ENCODE measurements at places on chromosomes 1 and 21. TPM values are rescaled to one million over a fixed set of nuclear protein-coding genes. Genes with fewer than 3 reads are reported as not detected.

- no peak for DNase-seq
Observed at GRCh38 chr1:81551946-81552345, 248.8 kb upstream of the ADGRL2 start.

The PTGER3 gene
- polyA plus RNA-seq, result 0.60 TPM

The C1orf210 gene
- not detected for polyA plus RNA-seq

The CELA3B gene
- polyA plus RNA-seq, result not detected

GRCh38 chr1:147287133-147287865, 44.8 kb downstream of the CHD1L start:
- DNase-seq, result no peak

GRCh38 chr1:147527941-147528936, 13.1 kb upstream of the BCL9 start:
- no peak for DNase-seq

DNA sequence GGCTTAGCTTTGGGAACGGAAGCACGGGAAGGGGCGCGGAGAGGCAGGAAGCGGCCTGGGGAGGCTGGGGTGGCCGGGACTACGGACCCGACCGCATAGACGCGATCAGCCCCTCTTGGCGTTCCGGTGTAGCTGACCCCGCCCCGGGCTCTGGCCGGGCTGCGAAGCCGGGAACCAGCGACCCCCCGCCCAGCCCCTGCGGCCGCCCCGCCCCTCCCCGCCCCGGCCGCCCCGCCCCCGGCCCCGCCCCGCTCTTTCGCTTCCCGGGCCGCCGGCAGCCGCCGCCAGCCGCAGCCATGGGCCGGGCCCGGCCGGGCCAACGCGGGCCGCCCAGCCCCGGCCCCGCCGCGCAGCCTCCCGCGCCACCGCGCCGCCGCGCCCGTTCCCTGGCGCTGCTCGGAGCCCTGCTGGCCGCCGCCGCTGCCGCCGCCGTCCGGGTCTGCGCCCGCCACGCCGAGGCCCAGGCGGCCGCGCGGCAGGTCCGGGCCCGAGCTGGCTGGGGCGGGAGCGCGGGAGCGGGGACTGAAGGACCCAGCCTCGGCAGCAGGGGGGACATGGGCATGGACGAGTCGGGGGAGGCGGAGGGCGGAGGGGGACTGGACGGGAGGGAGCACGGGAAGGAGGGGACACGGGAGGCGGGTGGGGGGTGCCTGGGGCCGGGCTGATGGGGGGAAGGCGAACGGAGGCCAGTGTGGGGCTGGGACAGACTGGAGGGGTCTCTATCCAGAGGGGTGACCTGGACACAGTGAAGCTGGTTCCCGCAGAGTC, at the start of gene SELENON:
TSS of gene SELENON (plus strand) at position 259 of the 768 bp plus-strand sequence. CDS start at position 297, 38 bp downstream.
- no peak for DNase-seq

The RCSD1 gene
- polyA plus RNA-seq, result not detected

The TAS1R1 gene
- polyA plus RNA-seq, result 0.16 TPM

DNA sequence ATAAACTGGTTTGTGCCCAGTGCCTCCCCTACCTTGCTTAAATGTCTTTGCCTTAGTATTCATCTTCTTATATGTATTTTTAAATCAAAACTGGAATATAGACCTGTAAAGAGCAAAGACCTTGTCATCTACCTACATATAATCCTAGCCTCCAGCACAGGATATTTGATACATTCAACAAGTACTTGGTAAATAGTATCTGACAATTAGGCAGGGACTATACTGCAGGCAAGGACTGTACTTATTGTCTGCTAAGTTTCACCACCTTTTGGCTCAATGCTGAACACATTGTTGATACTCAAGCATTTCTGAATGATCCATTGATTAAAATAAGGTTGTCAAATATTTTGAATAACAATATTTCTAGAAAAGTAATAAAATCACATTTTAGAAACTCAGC, 96.4 kb downstream of the PKN2 start:
- no peak for DNase-seq

DNA sequence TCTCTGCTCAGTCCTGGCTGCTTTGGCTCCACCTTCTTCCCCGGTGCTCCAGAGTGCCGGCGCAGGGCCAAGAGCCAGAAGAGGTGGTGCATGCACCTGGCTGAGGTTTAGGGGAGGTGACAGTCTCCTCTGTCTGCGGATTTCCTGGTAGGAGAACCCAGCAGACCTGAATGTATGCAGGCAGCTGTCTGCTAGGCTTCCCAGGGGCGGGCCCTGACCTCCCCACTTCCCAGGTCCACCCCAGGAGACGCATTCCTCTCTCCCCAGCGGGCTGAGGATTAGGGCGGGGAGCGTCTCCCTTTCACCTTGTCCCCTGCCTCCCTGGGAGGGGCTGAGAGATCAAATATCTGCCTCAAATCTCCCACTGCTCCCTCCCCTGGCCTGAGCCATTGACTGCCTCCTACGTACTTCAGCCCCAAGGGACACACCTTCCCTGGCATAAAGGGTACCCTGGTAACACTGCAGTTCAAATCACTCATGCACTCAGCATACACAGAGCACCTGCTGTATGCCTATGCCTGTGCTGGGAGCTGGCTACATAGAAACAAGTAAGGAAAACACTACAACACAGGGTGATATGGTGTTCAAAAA, 27.5 kb downstream of the DMBX1 start:
- DNase-seq, result no peak

DNA sequence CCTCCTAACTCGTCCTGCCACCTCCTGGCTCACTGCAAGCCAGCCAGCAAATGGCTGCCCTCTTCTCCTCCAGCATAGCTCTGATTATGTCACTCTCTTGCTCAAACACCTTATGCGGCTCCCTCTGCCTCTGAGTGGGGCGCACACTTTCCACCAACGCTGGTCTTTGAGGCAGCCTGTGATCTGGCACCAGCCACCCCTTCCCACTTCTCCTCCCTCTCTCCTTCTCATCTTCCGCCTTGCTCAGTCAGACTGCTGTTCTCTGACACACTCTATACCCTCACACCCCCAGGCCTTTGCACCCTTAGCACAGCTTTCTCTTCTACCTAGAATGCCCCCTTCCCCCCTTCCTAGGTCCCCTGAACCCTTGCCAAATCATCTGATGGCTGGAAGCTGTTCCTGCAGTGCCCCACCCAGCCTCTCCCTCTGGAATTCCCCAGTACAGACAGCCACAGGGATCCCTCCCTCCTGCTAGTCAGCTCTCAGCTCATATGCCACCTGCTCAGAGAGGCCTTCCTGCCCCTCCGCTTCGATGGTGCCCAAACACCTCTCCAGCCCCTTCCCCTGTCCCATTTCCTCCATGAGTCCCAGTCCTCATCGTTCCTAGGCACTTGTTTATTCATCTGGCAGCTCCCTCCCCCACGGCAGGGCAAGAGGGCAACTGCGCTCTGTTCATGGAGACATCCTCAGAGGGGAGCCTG, 21.7 kb upstream of the PEF1 start:
- DNase-seq, result no peak

DNA sequence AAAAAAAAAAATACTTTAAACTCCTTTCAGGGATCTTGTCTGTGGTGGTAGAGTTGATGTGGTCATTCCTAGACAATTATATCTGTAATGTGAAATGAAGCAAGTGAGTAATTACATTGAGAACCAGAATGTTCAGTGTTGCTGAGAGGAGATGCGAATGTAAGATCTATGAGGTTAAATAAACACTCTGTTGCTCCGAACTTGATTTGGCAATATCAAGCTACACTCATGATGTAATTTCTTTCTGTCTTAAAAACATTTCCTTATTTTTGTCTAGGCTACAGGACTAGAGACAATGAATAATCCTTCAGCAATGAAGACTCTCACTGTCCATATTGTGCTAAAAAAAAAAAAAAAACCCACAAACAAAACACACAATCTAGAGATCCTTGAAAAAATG, 63.1 kb upstream of the IGSF5 start:
- DNase-seq, result peak; percentile 51

The ERICH3 gene
- polyA plus RNA-seq, result not detected

DNA sequence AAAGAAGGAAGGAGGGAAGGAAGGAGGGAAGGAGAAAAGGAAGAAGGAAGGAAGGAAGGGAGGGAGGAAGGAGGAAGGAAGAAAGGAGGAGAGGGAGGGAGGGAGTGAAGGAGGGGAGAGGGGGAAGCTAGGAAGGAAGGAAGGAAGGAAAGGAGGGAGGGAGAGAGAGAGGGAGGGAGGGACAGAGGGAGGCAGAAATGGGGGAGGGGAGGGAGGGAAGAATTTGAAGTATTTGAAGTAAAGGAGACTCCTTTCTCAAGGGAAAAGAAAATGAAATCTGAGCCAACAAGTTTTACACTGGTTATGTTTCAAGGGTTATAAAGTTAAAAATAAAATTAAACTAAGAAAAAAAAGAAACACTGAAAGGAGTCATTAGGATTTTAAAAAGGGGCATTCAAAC, 431.4 kb downstream of the BRINP3 start:
- no peak for DNase-seq

DNA sequence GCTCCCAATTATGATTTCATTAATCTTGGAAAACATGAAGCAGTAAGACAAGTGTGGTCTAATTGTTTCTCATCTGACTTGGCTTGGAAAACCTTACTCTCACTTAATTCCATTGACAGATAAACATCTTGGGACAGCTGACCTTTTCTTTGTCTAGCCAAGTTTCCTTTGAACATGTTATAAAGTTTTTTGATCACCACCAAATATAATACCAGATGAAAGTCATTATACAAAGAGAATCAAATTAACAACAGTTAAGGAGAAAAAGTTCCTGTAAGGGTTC, 50.2 kb downstream of the ALG14 start:
- DNase-seq, result no peak

GRCh38 chr21:45916011-45916840, 65.3 kb upstream of the COL6A1 start:
- DNase-seq, result no peak

- DNase-seq, result no peak
Observed at GRCh38 chr1:111129376-111129775, 10.5 kb downstream of the DRAM2 start.

The AJAP1 gene
- polyA plus RNA-seq, result 0.50 TPM

The NEGR1 gene
- 15.4 TPM for polyA plus RNA-seq

- no peak for DNase-seq
Observed at GRCh38 chr1:40438391-40439015, 11.8 kb upstream of the ZFP69B start.

DNA sequence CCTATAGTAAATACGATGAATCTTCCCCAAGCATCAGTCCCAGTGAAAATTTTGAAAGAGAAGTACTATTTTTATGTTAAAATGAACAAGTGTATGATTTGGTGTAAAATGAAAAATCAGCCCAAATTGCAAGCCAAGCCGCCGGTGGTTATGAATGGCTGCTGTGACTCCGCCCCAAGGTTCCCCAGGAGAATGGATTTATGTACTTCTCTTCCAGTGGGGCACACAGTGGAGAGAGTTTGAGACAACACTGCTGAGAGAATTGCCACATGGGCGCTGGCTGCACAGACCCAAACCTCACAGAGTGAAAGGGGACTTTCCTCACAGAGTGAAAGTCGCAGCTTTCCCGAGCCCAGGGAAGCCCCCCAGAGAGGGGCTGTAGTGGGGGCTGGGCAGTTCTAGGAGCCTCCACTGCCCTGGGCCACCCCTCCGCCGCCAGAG, 24.0 kb downstream of the CDK18 start:
- no peak for DNase-seq

GRCh38 chr21:20004367-20004766, 993.8 kb upstream of the NCAM2 start:
- DNase-seq, result no peak

The LCE1E gene
- not detected for polyA plus RNA-seq

The AIRE gene
- 0.12 TPM for polyA plus RNA-seq

DNA sequence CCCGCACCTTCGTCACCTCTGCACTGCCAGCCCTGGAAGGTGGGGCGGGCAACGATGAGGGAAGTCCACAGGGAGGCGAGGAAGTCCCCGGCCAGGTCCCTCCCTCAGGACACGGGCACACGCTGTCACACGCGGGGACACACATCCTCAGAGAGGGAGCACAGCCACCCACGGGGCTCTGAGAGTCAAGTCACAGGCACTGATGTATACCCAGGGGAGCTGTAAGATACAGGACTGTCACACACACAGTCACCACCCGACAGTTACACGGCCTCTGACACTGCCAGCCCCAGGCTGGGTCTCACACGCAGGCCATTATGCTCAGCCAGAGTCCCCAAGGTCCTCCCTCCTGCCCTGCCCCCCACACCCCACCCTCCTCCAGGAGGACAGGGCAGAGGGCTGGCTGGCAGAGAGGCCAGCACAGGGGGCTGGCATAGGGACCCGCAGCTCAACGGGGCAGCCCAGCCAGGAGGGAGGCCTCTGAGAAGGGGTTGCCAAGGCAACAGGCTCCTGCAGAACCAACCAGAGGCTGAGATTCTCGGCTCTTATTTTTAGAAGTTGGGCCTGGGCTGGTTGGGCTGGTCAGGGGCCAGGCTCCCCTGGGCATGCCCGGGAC, 17.7 kb upstream of the ADGRB2 start:
- DNase-seq, result no peak

GRCh38 chr1:3772715-3773571, at the start of gene SMIM1:
SMIM1 (plus strand) TSS chr1:3772749; CDS start chr1:3775374, 2,625 bp downstream.
- DNase-seq, result no peak

GRCh38 chr1:94383966-94384408, 34.2 kb upstream of the ABCD3 start:
- DNase-seq, result no peak

DNA sequence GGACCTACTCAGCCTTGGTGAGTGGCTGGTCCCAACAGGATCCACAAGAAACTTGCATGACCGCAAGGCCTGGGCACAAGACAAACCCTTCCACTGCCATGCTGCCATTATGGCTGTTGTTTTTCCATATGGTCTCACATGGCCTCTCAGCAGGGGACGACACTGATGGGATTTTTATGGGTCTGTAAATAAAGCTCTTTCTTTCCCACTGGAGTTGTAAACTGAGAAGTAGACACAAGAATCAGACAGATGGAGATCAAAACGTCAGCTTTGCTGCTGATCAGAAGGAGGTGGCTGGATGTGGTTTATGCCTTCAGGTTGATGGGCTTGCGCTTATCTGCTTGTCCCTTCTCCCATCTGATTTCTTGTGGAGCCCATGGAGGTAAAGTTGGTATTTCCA, 138.1 kb upstream of the KCNJ6 start:
- no peak for DNase-seq

GRCh38 chr1:179077396-179077795, 4.5 kb upstream of the TOR3A start:
- DNase-seq, result no peak

The TSPAN1 gene
- 1.1 TPM for polyA plus RNA-seq

The TSSK3 gene
- 0.39 TPM for polyA plus RNA-seq

DNA sequence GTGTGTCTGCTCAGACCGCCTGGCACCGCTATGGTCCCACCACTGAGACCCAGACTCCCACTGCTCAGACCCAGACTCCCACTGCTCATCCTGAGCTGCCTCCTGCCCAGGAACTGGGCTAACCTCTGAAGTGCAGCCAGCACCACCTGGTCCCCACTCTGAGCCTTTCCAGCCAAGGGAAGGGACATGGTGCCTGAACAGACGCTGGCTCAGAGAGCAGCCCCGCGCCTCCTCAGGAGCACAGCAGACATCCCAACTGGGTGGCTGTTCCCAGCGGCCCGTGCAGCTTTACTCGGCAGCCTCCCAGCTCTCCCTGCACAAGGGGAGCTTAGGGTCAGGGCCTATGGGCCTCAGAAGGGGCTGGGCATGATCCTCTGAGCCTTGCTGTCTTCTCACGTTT, 27.8 kb upstream of the CNTN2 start:
- DNase-seq, result no peak

DNA sequence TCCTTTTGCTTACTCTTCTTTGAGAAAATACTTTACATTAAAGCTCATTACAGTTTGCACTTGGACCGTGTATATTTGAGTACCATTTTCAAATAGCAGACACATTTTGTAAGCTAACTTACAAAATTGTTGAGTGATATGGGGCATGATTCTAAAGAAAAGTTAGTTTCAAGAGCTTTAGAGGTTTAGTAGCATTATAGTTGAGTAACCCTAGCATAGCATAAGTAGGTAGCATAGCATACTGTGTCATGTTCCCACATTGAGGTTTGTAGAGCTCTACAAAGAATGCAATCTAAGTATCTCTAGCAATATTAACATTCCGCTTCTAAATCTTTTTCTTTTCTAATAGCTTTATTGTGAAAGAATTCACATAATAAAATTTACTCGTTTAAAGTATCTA, 92.0 kb downstream of the ITSN1 start:
- no peak for DNase-seq

The TCHH gene
- not detected for polyA plus RNA-seq

Measured in BJ (cell line).